IPS DF 19.7 (cell line): ENCODE measurements at places on chromosomes 7 and 10.

DNA sequence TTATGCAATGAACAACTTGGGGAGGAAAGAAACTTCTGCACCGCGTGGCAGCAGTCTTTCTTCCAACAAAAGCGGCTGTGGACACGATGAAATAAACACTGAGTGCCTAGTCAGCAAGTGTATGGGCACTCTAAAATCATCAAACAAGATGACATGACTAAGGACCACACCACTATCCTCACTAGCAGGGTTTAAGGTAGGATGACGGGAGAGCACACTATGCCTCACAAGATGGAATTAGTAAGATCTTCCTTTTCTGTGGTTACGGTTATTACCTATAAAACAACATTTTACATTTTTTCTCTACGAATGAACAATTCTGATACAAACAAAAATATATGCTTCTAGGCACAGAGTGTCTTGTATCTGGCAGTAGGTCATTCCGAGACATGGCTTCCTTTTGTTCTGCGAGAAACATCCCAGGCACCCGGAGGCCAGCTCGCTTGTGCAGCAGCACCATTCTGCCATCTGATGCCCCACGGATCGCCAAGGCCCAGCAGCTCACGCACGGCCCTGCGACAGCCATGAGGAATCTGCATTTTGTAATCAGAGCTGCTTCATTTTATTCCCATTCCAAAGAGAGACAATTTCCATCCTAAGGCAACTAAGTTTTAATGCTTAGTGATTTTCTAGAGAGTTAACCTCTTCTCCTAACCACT is 54.1 kb upstream of the NCAPG2 start:
- no peak for DNase-seq

- no peak for DNase-seq
These were observed 69.7 kb upstream of the STK17A start for GRCh38 chr7:43513251-43513650.

DNA sequence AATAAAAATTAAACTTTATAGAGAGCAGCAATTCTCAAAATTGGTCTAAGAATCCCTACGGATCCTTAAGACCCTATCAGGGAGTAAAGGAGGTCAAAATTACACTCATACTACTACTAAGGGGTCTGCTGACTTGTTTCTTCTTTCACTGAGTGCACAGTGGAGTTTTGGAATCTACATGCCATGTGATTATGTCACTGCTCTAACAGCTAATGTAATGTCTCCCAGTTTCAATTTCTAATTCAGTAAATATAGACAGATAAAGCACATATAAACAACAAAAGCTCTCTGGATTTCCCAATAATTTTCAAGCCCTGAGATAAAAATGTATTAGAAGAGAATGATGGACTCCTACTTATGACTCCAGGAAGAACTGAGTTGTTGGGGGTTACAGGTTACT is 74.6 kb downstream of the WAPL start:
- DNase-seq, result no peak

GRCh38 chr10:7438196-7438986 is 27.6 kb upstream of the SFMBT2 start:
- no peak for DNase-seq

DNA sequence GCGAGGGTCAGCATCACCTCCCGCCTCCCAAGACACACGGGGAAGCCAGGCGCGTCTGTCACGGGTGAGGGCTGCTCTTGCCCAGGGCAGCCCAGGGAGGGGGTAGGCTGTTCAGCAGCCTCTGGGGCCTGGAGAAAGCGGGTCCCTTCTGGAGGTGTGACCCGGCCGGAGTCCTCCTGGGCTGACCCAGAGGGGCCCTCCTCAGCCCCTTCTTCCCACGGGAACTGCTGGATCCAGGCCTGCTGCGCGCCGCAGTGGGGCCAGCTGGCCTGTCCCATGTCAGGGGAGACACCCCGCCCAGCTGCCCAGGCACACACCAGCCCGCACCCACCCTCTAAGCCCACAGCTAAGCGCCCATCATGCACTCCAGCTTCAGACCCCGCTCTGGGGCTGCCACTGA is 41.8 kb downstream of the INSIG1 start:
- no peak for DNase-seq

DNA sequence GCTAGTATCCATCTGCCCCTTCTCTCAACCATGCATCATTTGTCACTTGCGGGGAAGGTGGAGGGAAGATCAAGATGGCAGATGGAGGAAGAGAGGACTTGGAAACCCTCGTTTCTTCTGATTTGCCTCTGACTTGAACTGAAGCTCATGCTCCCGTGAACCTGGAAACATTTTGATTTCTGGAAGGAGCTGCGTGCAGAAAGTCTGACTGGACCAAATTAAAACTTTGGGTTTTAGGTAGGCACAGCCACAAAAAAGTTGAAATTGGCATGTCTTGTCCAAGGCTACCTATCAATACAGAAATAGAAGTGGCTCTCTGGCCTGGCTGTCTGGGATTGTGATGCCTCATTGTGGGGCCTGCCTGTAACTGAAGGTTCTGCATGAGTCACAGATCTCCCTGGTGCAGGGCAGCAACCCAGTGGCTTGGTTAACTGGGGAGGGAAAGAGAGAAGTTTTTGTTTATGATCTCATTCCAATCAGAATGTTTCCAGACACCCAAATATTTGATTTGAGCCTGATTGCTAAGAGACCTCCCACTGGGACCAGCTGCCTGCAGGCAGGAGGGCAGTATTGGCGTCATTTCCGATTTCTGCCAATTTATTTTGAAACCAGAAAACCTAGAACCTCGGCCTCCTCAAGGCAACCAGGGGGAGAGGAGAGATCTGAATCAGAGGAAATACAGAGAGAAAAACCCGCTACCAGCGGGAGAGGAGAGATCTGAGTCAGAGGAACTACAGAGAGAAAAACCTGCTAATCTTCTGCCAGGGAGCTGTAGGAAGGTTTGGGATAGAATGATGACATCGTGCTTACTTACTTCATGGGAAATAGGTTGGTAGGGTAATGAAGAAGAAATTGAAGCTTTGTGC is 363.6 kb downstream of the ANKRD30A start:
- DNase-seq, result no peak

DNA sequence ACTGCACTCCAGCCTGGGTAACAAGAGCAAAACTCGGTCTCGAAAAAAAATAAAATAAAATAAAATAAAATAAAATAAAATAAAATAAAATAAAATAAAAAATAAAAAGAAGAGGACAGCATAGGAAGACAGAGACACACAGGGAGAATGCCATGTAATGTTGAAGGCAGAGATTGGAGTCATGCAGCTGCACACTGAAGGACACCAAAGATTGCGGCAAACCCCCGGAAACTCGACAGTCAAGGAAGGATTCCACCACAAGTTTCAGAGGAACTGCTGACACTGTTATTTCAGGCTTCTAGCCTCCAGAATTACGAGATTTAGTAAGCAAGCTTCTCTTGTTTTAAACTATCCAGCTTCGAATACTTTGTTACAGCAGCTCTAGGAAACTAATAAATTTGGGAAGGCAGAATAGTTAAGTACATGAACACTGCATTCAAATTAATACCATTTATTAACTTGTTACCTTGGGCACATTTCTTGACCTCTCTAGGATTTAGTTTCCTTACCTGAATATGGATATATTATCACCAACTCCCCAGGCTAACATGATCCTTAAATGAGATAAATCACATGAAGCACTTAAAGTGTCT is 9.5 kb downstream of the CPED1 start:
- DNase-seq, result no peak

GRCh38 chr7:149877890-149878522 is 4.2 kb downstream of the ATP6V0E2 start:
- no peak for DNase-seq

DNA sequence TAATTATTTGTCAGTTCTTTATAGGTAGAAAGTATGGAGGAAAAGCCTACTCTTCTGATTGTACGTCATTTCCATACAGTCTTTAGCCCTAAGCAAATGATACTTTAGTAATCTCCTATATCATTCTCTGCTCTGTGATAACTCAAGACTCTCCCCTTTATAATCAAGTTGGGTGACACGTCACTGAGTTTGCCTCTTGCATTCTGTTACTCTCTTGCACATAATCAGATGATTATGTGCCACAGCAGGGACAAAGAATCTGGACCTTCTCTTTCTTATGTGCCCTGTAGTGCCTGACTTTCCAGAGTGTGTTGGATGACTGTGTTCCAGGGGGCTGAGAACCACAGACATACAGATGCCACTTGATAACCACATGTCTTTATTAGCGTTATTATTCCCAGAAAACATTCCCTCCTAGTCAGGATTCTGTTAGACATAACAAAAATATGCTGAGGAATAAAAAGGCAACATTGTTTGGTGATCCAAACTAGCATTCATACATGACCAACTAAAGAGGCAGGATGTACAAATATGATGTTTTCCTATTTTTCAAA is 116.4 kb upstream of the HGF start:
- DNase-seq, result no peak

- no peak for DNase-seq
These were observed 4.0 kb upstream of the PLXNA4 start for GRCh38 chr7:132580277-132580676.

- DNase-seq, result no peak
These were observed 21.0 kb upstream of the RALA start for GRCh38 chr7:39602351-39602750.

DNA sequence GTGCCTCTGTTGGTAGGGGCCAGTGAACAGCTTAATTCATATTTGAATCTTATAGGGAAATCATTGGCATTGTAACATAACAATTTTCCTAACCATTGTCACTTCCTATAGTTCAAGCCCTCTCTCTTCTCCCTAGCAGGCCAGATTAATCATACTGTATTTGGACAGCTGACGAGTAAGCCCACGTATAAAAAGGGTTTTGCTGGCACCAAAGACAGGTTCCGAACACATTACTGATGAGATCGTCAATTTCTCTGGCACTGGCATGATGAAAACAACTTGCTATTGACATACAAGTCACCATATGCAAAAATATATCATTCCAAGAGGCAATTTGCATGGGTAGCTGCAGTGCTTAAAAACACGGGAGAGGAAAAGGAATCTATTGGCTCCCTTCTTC is 891.1 kb upstream of the AUTS2 start:
- no peak for DNase-seq

GRCh38 chr7:100583132-100584053 is 2.5 kb downstream of the LRCH4 start:
- no peak for DNase-seq

- DNase-seq, result no peak
These were observed 12.4 kb downstream of the CTBP2 start for GRCh38 chr10:125147971-125148439.

- DNase-seq, result no peak
These were observed 321.1 kb downstream of the PARD3 start for GRCh38 chr10:34494012-34494411.

- no peak for DNase-seq
These were observed 86.4 kb upstream of the SEMA3C start for GRCh38 chr7:81005254-81005653.

- DNase-seq, result no peak
These were observed 93.8 kb upstream of the FAM13C start for GRCh38 chr10:59456199-59456598.

DNA sequence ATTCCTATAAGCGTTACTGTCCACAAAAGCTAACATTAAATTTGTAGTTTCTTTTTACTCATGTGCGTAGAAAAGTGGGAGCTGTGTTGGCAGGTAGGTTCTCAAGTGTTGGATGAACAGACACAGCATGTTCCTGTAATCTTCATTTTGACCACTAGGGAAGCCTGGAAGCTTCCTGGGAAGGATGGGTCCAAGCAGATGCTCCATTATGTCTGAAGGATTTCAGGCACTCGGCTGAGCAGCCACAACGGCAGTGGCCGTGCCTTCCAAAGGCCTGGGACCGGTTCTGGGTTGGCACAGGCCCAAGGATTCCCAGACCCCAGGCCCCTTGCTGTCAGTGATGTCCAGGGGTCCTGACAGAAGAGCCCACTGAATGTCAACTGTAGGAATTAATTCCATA is 386.3 kb downstream of the TNS3 start:
- DNase-seq, result no peak

DNA sequence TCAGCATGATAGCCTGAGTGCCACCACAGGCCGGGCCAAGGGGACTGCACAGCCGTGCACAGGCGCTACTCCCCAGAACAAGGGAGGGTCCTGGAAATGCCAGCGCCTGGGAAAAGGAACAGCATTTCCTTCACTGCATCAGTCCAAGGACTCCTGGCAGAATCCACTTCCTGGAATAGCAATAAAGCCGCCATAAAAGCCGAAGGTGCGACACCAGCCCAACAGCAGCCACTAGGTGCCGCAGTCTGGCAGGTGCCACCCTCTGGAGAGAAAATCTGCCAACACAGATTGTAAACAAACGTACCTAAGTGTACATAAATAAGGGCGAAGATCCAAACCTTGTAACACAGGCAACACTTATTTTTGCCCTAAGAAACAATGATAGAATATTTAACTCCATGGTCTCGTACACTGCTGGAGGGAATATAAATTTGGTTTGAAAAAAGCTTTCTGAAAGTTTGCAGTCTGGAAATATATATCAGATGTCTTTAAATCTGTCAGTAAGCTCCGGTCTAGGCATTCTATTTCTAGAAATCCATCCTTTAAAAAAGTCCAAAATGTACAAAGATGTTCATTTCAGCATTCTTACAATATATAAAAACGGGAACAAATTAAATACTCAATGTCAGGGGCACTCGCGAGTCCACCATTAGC is 22.2 kb downstream of the VOPP1 start:
- no peak for DNase-seq

DNA sequence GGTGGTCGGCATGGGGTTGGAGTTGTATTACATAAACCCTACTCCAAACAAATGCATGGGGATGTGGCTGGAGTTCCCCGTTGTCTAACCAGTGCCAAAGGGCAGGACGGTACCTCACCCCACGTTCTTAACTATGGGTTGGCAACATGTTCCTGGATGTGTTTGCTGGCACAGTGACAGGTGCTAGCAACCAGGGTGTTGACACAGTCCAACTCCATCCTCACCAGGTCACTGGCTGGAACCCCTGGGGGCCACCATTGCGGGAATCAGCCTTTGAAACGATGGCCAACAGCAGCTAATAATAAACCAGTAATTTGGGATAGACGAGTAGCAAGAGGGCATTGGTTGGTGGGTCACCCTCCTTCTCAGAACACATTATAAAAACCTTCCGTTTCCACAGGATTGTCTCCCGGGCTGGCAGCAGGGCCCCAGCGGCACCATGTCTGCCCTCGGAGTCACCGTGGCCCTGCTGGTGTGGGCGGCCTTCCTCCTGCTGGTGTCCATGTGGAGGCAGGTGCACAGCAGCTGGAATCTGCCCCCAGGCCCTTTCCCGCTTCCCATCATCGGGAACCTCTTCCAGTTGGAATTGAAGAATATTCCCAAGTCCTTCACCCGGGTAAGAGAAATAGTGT is at the start of gene CYP2E1:
CYP2E1 (plus strand) TSS at position 407 of the 632 bp plus-strand sequence; CDS start at position 440, 33 bp downstream.
- no peak for DNase-seq

GRCh38 chr10:126902157-126902556 is 3.1 kb upstream of the DOCK1 start:
- DNase-seq, result no peak

GRCh38 chr7:50591480-50592438 is 26.6 kb upstream of the DDC start:
- DNase-seq, result no peak
